Stimulated activated CD4-positive, alpha-beta T cell treated with anti-CD3 and anti-CD28 coated beads, Interleukin-1b, Interleukin-23, amount 100 ng/mL, for 24 hours (primary cell): ENCODE measurements at places on chromosomes 6 and 20.

- no peak for DNase-seq
Measured at GRCh38 chr6:170162775-170163404, 128.0 kb downstream of the DLL1 start.

DNA sequence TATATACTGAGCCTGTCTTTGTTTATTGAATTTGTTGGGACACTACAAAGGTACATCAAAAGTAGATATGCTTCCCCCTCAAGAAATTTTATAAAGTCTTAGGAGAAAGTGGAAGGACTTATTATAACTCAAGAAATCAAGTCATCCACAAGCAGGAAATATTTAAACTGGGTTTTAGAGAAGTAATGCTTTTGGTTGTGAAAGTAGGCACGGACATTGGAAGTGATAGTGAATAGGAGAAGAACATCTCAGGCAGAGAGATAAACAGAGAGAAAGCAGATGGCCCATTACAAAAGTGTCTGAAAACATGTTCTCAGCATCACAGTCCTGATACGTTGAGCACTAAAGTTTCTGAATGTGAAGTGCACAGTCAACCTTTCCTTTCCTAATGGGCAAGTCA is 415.6 kb upstream of the RNF217 start:
- DNase-seq: no peak

GRCh38 chr6:106799031-106799894 is 169.9 kb downstream of the QRSL1 start:
- no peak for DNase-seq

GRCh38 chr6:127517693-127518092 is 1.4 kb downstream of the MTCL3 start:
- DNase-seq: no peak

DNA sequence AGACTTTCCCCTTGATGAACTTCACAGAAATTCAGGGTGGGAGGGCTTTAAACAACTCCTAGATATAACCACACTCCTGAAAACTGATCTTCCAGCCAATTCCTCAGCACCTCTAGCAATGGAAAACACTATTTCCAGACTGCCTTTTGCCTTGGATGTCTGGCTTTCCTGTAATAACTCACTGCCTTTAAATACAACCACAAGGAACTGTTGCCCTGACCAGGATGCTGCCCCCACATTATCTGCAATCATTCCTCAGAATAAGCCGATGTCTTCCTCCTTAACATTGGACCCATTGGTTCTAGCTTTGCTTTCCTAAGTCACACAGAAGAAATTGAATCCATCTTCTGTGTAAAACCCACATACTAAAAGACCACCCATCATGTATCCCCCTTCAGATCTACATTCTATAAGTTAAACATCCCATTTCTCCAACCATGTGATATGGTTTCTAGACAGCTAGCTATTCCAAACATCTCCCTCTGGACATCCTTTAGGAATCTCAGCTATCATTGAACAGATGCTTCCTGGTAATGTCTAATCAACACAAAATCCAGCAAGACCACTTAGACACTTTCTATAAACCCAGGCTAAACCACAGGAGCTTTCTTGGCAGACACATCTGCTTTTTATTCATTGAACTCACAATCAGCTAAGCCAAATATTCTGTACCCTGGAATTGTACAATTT is 95.9 kb upstream of the KCNQ5 start:
- DNase-seq: no peak

DNA sequence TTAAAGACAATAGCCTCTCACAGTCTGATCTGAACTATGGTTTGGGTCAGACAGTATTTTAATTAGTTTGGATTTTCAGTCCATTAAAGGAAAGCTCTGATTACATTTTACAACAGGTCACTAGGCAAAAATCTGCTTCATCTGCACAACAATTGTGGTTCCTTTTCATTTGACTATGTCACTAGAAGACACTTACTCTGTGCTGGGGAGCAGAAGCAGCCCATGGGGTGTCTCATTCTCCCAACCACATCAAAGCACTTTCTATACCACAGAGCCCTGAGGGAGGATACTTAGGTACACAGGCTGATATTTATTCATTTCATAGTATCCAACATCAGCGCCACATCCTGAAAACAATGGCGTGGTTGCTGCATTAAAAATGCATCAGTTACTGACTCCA is 36.6 kb upstream of the HDAC2 start:
- no peak for DNase-seq

DNA sequence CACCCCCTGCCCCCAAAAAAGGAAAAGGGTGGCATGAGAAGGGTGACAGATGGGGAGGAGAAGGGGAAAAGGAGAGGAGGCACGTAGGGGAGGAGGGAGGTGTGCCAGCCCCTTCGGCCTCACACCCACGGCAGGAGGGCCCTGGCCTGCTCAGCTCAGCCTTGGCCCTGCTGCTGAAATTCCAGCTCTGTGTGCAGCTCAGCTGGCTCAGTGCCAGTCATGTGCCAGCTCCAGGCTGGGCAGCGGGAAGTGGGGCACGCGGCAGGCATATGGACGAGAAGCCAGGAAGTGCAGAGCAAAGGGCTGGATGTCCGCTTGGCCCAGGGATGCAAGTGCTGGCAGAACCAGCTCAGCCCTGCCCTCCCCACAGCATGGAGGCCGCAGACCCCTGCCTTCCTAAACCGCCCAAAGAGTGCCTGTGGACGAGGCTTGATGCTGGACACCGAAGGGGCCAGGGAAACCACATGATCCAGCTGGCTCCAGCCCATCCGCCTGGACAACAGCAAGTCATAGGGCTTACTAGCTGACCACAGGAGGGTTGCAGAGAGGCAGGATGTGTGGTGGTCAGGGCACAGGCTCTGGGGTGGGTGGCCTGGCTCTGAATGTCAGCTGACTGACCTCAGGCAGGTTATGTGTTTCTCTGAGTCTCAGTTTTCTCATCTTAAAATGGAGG is 60.2 kb downstream of the NOL4L start:
- DNase-seq: no peak

- no peak for DNase-seq
Measured at GRCh38 chr20:10711903-10712451, 38.2 kb upstream of the JAG1 start.

GRCh38 chr6:37182736-37183590 is 13.0 kb downstream of the PIM1 start:
- no peak for DNase-seq

GRCh38 chr20:2364044-2364443 is 16.7 kb upstream of the TGM6 start:
- no peak for DNase-seq

- DNase-seq: no peak
Measured at GRCh38 chr20:35616465-35617396, 1.1 kb downstream of the SPAG4 start.

GRCh38 chr6:3341467-3341866 is 82.7 kb downstream of the PSMG4 start:
- DNase-seq: no peak

DNA sequence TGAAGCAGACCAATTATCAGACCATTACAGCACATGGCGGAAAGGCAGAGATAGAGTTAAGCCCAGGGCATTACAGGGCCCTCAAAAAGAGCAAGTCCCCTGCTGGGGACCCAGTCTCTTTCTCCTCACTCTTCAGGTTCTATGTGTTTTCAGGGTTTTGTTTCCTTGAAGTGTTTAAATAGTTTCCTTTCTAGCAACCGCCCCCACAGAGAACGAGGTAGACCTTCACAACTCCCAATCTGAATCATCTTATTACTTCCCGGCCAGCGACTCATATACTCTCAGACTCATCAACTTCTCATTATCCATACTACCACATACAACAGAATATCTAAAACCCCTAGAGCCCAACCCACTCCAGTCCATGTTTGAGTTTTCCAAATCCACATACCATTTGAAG is 526.6 kb upstream of the ARID1B start:
- no peak for DNase-seq

DNA sequence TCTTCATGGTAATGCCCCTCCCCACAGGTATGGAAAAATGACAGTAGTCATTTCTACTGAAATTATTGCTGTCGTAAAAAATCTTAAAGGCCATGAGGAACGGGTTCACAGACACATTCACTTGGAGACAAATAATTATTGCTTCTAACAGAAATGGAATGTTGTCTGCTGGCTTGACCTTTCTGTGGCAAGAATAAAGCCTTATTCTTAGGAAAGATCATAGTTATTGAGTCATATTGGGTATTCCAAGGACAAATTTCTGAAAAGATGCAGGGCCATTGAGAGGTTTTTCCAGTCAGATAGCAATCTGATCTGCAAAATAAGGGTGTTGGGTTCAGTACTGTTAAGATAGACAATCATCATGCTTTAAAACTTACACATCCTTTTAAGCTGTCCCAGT is 29.2 kb downstream of the AKAP7 start:
- no peak for DNase-seq

DNA sequence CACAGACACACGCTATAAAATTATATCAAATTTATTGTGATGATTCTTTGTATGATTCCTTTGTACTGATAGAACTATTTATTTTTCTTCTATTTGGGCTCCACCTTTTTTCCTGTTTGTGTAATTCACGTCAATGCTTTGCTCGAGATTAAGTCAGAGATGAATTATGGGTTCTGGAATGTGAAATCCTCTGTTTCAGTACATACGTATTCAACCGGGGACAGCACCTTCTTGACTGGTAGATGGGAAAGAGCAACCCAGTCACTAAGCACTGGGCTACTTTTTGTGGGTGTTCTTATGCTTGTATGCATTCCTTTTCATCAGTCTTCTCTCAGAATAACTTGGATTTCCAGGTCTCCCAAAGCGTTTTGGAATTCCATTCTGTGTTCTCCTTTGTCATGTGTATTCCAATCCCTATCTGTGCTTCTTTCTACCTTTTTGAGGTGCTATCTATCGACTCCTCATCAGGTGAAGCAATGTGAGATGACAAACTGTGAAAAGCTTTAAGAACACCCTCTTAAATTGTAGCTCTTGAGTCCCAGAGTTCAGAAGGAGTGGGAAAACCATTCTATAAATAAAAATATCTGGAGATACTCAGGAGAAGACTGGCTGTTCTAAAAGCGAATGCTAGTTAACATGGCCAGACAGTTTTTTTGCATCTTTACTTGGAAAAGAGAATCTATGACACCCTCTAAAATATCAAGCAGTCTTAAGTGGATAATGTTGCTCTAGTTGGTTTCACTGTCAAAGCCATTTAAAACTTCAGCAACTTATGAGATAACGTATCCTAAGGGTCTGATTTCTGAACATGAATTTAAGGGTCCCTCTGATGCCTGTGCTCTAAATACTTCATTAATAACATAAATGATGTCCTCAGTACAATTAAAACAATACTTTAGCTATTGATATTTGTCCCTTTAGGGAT is 197.7 kb upstream of the PREP start:
- DNase-seq: no peak

- no peak for DNase-seq
Measured at GRCh38 chr6:25013246-25013645, 77.5 kb upstream of the RIPOR2 start.

DNA sequence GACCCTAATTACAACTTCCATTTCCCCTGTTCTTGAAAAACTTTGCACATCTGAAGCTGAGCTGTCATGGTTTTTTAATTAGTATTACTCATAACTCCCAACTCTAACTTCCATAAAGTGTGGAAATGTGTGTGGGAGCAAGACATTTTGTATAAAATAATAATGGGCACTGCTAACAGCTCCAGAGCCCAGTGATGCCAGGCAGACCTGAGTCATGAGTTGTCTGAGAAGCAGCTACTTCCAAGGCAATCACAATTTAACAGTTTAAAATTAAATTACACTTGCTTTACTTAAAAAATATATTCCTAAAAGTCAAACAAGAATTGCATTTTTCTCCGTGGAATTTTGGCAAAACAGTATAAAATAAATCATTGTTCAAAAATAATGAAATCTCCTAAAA is 6.4 kb downstream of the SLC2A12 start:
- DNase-seq: no peak

- no peak for DNase-seq
Measured at GRCh38 chr6:31770860-31771259, 6.3 kb downstream of the VWA7 start.

- no peak for DNase-seq
Measured at GRCh38 chr20:8304124-8304816, 172.2 kb downstream of the PLCB1 start.

DNA sequence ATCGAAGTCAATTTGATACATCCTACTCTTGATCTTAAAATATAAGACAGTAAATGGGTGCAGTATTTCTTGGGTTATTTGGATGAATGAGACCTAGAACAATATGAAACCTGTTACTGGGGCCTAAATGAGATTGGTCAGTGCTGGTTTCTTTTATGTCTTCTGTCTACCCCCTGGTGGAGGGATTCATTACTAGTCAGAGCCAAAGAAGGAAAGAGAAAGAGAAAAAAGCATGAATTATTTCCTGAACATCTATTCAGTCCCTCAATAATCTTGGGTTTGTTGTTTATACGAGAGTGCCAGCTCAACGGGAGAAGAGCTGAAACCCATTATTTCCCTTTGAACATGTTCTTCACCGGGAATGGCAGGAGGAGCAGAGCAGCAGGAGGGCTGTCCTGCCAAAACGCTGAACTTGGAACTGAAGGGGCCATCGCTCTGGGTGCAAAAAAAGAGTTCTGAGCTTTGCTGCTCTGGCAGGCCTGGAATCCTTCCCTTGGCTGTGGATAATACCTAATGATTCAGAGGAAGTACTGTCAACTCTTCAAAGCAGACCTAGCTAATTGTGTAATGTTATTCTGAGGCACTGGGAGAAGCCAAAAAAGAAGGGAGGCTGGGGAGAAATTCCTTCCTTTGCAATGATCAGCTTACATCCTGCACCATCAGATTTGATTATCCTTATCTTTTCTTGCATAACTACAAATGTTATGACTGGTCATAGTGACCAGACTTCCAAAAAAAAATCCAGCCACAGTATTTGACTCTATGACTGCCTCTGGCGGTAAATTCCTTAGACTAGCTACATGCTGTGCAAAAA is 72.0 kb downstream of the BLOC1S5 start:
- DNase-seq: no peak

DNA sequence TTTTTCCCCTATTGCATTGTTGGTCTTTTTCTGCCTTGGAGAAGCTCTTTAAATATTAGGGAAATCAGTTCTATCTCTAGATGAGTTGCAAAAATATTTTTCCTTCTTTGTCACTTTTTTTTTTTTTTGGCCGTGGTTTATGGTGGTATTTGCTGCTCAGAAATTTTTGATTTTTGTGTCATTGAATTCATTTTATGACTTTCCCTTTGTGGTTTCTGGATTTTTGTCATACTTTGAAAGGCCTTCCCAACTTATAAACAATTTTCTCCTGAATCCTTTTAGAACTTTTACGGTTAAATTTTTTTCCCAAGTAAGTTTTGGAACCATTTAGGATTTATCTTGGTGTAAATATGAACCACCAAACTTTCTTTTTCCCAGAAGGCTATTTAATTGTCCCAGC is 145.6 kb downstream of the GJA10 start:
- no peak for DNase-seq

- no peak for DNase-seq
Measured at GRCh38 chr6:70672549-70672948, 4.9 kb downstream of the SMAP1 start.

- no peak for DNase-seq
Measured at GRCh38 chr6:44263354-44264100, 1.8 kb downstream of the NFKBIE start.
